ENCODE measurements at places on chromosomes 16 and 17.

DNA sequence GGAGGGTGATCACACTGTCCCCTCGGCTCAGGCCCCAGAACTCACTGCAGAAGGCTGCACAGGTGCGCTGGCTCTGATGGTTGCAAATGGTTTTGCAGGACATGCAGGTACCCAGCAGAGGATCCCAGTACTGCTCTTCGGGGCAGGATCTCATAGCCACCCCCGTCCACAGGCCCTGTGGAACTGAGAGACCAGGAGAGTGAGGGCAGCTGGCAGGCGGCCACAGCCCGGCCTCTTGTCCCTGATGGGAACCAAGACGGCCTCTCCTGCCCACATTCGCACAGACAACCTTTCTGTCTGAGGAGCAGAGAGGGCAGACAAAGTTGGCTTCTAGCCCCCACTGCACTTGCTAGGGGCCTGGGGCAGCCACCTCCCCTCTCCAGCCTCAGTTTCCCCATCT lies 19.5 kb downstream of the TNFRSF13B start:
- no peak for DNase-seq

DNA sequence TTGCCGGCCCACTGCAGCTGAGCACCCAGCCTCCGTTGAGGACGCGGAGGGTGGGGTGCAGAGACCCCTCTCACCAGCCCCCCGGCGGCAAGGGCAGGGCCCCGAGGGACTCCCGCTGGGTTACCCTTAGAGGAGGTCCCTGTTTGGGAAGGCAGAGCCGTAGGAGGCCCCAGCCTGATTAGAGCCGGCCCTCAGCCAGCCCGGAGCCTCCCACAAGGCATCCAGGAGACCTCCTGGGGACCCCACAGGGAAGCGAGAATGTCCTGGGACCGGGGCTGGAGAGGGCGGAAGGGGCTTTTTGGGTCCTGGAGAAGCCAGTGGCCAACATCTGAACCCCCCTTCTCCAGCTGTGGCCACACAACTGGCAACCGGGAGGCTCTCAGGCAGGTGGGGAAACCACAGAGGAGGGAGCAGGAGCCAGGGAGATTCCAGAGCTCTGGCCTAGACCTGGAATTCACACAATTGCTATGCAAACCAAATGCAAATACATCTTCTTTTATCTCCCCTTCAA lies 21.7 kb upstream of the SP6 start:
- DNase-seq = no peak

DNA sequence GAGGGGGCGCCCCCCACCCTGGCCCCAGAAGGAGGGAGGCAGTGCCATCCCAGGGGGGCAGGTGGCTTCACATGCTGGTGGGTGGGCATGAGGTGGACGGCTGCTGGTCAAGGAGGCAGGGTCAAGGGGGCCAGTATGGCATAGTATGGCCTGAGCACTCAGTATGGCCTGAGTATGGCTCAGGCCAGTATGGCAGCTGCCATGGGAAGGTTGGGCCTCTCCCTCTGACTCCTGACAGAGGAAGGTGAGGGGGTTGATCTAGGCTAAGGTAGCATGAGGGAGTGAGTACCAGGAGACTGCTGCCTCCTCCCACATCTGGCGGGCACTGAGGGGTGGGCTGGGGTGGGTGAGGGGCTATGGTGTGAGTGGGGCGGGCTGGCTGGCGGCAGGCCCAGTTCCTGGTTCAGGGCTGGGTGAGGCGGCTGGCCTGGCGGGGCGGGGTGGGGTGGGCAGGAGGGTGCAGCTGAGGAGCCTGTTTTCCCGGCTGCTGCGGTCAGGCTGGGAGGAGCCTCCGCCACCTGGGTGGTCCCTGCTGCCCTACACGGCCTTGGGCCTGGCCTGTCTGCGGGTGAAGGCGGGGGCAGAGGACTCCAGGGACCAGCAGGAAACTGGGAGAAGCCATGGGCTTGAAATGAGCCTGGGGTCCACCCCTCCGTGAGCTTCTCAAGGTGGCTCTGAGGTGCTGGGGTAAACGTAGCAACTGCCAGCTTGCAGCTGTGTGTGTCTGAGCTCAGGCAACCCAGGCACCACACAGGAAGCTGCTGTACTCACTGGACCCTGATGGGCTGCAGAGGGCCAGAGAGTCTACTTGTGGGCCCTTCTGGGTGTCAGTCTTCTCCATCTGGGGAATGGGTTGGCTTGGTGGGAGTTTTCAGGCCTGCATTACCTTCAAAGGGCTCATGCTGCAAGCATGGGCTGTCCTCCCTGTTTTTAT lies 57.0 kb downstream of the RAI1 start:
- peak; percentile 47 for DNase-seq

DNA sequence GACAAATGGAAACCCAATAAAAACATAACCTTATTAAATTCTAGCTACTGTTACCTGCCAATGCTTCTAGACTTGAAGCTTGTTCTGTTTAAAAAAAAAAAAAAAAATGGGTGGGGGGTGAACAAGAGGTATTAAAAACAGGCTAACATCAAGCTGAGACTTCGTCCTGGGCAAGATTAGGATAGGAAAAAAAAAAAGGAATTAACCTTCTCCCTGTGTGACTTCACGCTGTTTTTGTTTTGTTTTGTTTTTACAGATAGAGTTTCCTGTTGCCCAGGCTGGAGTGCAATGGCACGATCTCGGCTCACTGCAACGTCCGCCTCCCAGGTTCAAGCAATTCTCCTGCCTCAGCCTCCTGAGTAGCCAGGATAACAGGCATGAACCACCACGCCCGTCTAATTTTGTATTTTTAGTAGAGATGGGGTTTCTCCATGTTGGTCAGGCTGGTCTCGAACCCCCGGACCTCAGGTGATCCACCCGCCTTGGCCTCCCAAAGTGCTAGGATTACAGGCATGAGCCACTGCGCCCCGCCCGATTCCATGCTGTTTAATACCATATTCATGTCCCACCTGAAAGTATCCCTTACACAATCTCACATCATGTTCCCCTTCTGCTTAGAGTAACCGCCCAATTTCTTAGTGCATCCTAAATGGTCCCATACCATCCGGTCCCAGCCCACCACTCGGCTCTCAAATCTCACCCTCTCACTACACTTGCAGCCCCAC lies 2.2 kb downstream of the USP31 start:
- DNase-seq = no peak

- DNase-seq = peak; percentile 65
Observed at GRCh38 chr17:16516594-16517051, 24.6 kb upstream of the LRRC75A start.

- DNase-seq = peak; percentile 32
Observed at GRCh38 chr16:69055008-69055407, 50.4 kb upstream of the HAS3 start.

DNA sequence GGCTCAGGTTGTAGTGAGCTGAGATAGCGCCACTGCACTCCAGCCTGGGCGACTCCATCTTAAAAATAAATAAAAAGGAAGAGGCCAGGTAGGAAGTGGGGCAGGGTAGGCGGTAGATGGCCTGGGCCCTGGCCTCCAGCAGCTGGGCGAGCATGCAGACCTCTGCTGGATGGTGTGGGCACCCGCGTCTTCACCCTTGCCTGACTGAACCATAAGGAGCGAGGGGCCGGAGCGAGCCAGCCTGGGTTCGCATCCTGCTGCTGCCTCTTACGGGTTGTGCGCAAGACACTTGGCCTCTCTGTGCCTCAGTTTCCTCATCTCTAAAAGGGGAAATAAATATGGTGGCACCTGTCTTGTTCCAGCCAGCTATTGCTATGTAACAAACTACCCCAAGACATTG lies 146.1 kb upstream of the GSE1 start:
- no peak for DNase-seq

DNA sequence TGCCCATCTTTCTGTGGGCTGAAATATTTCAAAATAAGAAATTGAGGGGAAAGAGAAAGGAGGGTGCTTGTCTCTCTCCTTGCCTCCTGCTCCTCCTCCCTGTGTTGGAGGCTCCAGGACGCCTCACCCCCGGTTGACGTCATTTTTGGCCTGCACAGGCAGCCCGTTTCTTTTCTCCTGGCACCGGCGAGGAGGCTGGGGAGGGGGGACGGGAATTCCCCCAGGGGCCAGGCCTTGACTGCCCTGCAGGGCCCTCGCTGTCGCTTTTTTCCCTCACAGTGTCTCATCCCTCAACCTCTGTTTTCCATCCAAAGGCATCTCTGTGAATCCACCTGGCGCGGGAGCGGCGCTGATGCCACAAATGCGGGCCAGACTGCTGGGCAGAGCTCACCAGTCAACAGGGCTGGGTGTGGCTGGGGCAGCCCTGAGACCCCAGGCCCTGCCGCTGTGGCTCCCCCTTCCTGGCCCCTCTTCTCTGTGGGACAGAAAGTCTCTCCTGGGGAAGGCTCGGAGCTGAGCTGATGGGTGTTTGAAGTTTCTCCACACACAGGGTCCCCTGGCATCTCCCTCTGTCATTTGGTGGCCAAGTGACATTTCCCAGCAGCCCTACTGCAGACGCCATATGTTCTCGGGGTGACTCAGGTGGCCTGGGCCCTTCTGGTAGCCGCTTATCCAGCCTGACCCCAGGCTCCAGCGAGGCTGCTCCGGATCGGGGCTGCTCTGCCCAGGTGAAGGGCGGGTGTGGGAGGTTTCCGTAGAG lies 16.0 kb downstream of the CENPX start:
- DNase-seq = peak; percentile 43

Data from iris pigment epithelial cell (primary cell).